ENCODE measurements at places on chromosomes 2 and 18. TPM values are rescaled to one million over a fixed set of nuclear protein-coding genes. Genes with fewer than 3 reads are reported as not detected.

The MERTK gene
- total RNA-seq, result 2.9 TPM

The TEKT4 gene
- 0.19 TPM for total RNA-seq

The KHK gene
- total RNA-seq, result 2.3 TPM

The TBR1 gene
- total RNA-seq, result not detected

The DSG1 gene
- total RNA-seq, result not detected

The SULT1C4 gene
- 0.52 TPM for total RNA-seq

The DAW1 gene
- not detected for total RNA-seq

The ARHGAP25 gene
- total RNA-seq, result 1.9 TPM

The FAM124B gene
- total RNA-seq, result 2.5 TPM
